Spleen (tissue), 13 donors: ENCODE measurements at places on chromosomes 2 and 18. TPM values are rescaled to one million over a fixed set of nuclear protein-coding genes. Genes with fewer than 3 reads are reported as not detected.

Gene ADD2
- 6.8 TPM for total RNA-seq

Gene KIAA1328
- total RNA-seq: 21.1 TPM

- DNase-seq: no peak
- H3K4me1 ChIP-seq: no peaks in the 10 kb centered on the region
- H3K4me3 ChIP-seq: no peak overlapping the region
- H3K36me3 ChIP-seq: no peaks in the 10 kb centered on the region
- no peak overlapping the region for H3K27ac ChIP-seq
Observed at GRCh38 chr2:147141930-147142329, 702.9 kb upstream of the ACVR2A start.

- H3K4me3 ChIP-seq: no peak overlapping the region
- H3K27me3 ChIP-seq: no peaks in the 10 kb centered on the region
- H3K4me1 ChIP-seq: peaks cover 32% of the 10 kb centered on the region
Observed at GRCh38 chr2:191664823-191665677, 12.9 kb upstream of the NABP1 start.

DNA sequence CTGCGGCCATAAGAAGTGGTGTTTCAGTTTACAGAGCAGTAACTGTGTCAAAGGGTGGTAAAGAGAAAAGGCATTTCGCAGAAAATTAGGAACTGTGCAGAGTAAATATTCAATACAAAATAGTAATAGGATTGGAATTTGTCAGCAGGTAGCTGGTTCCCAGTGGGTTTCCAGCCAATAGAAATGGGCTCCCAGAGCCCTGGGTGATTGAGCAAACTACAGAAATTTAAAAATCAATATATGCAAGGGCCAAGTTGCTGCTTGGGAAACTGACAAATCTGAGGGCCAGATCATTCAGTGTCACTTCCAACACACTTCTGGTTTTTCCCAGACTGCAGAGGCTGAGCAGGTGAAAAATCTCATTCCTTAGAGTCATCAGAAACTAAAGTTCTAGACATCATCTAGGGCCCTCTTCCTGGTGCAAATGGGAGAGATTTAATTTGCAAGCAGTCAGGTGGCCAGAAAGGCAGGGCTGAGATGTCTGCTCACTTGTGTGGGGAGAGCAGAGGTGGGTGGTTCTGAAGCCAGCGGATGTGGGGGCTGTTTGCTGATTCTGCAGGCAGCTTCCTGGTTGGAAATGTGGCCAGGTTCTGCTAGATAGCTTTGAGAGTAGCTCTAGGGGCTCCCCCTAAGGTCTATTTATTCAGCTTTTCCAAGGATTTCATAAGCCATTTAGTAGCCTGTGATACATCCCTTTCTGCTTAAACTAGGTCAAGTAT lies 182.4 kb downstream of the NCK2 start:
- H3K4me1 ChIP-seq: peaks cover 23% of the 10 kb centered on the region
- peak; percentile 80 for DNase-seq

- no peaks in the 10 kb centered on the region for H3K4me1 ChIP-seq
- H3K27me3 ChIP-seq: no peaks in the 10 kb centered on the region
- H3K4me3 ChIP-seq: no peak overlapping the region
- no peak overlapping the region for H3K27ac ChIP-seq
- DNase-seq: no peak
Observed at GRCh38 chr18:74980669-74981068, 228.3 kb downstream of the PTGR3 start.

- no peak for DNase-seq
- no peaks in the 10 kb centered on the region for H3K4me1 ChIP-seq
- no peaks in the 10 kb centered on the region for H3K36me3 ChIP-seq
- no peak overlapping the region for H3K27ac ChIP-seq
- no peak overlapping the region for H3K4me3 ChIP-seq
- H3K27me3 ChIP-seq: peaks cover 15% of the 10 kb centered on the region
Observed at GRCh38 chr2:236503583-236503982, 66.0 kb upstream of the ACKR3 start.

GRCh38 chr2:32008805-32009515 lies 1.8 kb downstream of the MEMO1 start:
- peaks cover 71% of the 10 kb centered on the region for H3K4me1 ChIP-seq
- no peaks in the 10 kb centered on the region for H3K27me3 ChIP-seq
- peak overlapping the region; percentile 92 for H3K4me3 ChIP-seq
- H3K27ac ChIP-seq: peak overlapping the region; percentile 81
- peak; percentile 75 for DNase-seq
